NCI-H2029 (cell line): ENCODE measurements at places on chromosomes 1 and 21.

GRCh38 chr1:48524892-48525467 lies 53.0 kb upstream of the SPATA6 start:
- no peak for DNase-seq

- DNase-seq, result no peak
These were observed 49.5 kb downstream of the LUZP1 start for GRCh38 chr1:23118957-23119792.

- no peak for DNase-seq
These were observed 50.2 kb downstream of the C21orf91 start for GRCh38 chr21:17768840-17769446.

DNA sequence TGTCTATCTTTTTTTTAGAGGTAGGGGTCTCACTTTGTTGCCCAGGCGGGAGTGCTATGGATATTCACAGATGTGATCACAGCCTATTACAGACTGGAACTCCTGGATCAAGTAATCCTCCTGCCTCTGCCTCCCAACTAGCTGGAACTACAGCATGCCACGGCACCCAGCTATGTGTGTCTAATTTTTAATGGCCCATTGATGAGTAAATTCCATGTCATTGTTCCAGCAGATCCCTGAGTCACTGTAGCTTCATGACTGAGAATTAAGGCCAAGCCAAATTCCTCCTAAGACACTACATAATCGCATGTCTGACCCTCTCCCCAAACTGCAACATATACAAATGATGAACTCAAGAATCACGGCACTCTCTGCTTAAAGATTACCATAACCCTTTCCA lies 84.2 kb upstream of the RGS2 start:
- no peak for DNase-seq

DNA sequence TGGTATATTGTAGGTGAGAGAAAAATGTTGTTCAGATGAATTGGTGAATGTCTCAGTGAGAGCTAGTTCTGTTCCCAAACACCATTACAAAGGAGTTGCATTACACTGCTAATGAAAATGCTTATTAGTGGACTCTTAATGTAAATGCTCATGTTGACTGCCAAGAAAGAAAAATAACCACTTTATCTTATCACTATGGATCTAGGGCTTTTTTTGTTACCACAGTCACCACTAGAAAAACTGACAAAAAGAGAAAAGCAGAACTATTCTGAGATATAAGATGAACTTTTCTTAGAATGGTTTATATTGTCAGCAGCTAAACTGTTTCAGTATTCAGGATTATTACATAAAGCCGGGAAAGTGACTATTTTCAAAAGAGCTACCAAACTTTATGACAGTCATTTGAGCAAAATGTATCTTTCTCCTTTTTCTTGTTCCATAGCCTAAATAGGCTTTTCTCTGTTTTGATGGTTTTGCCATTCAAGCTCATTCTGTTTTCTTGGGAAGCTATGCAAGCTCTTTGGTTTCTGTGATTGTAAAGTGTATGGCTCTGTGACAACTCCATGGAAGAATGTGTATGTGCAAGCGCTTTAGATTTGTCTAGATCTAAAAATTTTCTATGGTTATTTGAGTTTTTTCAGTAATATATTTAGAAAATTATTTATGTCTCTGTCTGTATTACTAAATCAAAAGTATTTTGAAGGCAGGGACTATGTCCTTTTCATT lies 64.2 kb upstream of the DPH5 start:
- no peak for DNase-seq

DNA sequence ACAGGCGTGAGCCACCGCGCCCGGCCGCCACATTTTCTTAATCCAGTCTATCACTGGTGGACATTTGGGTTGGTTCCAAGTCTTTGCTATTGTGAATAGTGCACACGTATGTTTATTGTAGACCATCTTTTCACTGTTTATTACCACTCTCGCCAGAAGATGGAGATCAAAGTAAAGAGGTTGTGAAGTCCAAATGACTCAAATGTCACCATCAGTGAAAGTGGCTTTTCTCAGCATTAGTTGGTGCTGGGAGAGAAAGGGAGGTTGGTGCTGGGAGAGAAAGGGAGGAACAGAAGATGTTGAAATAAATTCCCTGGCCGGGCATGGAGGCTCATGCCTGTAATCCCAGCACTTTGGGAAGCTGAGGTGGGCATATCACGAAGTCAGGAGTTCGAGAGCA lies 10.4 kb upstream of the UHMK1 start:
- no peak for DNase-seq

DNA sequence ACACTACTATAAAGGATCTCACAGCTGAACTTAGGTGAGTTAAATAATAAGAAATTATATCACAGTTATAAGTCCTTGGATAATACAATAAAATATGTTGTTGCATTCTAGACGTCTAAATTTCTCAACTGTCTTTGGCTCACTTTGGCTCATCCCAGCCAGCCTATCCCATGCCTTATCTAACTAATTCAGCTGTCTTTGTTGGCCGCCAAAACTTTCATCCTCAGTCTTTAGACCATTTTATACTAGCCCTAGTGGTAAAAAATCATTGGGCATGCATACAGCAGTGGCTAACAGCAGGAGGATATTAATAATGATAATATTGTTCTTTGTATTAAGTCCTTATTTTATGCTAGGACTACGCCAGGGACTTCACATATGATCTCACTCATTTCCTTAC lies 59.3 kb downstream of the CCDC18 start:
- DNase-seq, result no peak

DNA sequence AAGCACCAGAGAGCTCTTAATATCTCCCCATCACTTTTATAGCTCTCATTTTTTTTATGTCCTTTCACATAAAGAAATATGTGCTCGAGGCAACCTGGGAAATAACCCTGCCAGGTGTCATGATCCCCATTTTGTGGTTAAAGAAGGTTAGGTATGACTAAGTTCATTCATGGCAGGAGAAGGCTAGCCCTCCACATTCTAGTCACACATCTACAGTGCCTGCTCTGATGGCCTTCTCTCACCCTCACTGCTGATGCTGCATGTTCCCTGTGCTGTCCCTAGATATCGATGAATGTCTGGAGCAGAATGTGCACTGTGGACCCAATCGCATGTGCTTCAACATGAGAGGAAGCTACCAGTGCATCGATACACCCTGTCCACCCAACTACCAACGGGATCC lies 187.5 kb downstream of the TPR start:
- DNase-seq, result no peak

DNA sequence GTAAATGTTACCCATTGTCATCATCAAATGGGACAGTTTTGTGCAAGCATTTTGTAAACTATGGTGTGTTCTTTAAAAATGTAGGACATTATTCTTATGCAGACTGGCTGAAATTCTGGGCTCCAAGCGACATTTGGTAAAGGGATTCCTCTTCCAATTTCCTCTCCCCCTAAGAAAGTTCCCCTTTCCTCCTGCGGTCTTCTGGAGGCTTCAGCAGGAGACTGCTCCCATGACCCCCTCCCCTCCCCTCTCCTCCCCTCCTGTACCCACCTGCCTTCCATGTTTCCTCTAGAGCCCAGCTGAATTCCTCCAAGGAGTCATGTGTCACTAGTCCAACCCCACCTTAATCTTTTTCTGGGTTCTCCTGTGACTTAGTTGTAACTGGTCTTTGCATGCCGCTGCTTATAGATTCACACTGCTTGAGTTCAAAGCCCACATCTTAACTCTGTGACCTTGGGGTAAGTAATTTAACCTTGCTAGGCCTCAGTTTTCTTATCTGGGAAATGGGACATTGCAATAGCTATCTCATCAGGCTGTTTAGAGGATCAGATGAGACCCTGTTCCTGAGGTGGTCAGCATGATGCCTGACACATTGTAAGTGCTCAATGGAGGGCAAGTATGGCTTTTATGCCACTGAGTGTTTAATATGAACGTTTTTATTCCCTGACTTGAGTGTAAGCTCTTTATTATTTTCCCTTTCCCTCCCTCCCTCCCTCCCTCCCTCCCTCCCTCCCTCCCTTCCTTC lies 69.9 kb upstream of the WDR26 start:
- DNase-seq, result no peak
